Stimulated activated CD8-positive, alpha-beta memory T cell treated with anti-CD3 and anti-CD28 coated beads, Interleukin-7, amount 100 ng/mL, for 48 hours (primary cell): ENCODE measurements at places on chromosomes 2 and 18.

DNA sequence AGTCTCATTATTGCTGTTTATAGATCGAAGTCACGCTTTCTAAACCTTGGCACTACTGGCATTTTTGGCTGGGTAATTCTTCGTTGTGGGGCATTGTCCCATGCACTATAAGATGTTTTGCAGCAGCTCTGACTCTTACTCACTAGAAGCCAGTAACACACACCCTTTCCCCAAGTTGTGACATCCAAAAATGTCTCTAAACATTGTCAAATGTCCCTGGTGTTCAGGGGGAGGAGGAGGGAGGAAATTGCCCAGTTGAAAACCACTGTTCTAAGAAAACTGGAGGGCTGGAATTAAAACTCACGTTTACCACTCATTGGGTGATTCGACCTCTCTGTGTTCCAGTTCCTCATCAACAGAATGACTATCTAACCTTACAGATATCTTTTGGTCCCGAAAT is 115.7 kb upstream of the KLF7 start:
- no peak for DNase-seq

GRCh38 chr2:33670392-33670937 is 71.4 kb upstream of the FAM98A start:
- DNase-seq, result no peak

DNA sequence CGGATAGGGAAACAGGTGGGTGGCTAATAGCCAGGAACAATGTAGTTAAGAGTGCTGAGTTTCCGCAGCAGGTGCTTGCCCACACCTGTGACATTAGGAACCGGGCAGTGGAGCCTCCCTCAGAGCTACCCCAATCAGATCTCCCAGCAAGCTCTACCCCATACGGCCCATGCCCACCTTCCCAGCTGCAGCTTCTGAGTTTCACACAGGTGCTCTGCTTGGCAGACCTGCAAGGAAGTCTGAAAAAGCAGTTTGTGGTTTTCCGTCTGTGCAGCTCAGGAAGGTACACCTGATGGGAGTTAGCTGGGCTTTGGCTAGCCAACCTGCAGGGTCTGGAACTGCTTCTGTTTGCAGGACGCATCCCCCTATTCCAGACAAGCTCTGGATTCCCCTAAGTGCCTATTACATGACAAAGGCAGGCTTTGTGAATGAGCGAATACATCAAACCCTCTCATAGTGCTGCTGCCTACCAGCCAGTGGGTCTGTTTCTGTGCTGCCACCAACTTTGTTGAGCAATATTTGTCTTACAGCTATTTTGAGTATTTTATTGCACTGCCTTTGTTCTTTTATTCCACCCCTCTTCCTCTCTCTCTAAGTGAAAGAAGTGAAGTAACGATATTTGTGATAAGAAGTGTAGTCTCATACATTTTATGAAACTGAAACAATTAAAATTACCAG is 24.7 kb upstream of the CEP68 start:
- no peak for DNase-seq

GRCh38 chr2:237072067-237072931 is 13.4 kb upstream of the COPS8 start:
- DNase-seq, result no peak

DNA sequence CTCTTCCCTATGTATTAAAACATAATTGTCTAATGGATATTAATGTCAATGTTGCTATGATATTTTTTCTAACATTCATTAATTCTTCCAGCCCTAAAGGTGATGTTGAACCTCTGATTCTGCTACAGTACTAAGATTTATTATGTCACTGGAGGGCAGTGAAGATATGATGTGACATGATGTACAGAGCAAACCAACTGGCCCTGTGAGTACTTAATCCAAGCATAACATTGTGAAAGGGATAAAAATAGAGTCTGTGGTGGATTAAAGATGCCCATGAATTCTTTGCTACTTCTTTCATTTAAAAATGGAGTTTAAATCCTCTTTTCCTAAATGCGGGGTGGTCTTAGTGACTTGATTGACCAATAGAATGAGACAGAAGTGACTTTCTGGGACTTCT is 51.8 kb downstream of the IL1R2 start:
- no peak for DNase-seq

DNA sequence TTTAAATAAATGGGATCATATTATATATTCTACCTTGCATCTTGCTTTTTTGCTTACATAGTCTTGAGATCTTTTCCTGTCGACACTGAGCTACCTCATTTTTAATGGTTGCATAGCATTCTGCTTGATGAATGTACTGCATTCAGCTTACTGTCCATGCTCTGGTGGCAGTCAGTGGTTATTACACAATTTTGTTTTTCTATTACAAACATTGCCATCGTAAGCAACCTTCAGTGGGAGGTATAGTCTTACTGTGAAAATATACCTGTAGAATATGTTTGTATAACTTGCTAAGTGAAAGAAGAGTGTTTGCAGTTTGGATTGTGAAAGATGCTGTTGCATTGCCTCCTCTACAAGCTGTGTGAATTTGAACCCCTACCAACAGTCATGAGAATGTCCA is 43.4 kb downstream of the UBXN4 start:
- DNase-seq, result no peak

GRCh38 chr2:39779341-39779851 is 338 bp upstream of the THUMPD2 start:
- DNase-seq, result no peak

DNA sequence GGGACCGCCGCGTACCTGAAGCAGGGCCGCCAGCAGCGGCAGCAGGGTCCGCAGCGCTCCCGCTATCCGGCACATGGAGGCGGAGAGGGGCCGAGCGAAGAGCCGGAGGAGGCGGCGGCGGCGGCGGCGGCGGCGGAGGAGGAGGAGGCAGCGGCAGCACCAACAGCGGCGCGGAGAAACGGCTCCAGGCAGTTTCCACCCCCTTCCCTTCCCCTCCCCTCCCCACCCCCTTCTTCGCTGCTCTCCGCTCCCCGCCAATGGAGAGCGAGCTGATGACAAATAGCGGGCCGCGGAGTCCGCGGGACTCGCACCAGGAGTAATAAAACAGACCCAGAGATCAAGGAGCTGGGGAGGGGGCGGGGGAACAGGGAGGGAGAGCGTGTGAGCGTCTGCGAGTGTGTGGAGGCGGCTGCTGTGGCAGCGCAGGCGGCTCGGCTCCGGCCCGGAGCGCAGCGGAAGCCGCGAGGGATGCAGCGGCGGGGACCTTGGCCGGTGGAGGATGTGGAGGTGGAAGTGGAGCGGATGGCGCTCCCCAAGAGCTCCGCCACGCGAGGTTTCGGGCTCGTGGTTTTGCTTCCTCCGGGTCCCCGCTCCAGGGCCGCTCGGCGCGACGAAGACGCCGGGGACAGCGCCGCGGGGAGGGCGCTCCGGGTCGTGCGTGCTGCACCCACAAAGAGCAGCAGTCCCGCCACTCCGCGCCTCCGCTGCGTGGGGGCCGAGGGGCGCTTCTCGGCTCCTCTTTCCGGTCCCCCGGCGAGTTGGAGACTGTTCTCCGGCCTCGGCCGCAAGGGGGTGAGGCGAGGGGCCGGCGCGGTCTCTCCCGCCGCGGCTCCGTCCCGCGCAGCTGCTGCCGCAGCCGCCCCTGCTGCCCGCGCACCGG is at the start of gene CDH2:
TSS of gene CDH2 (minus strand) at position 183 of the 880 bp plus-strand sequence. CDS start at position 75, 108 bp downstream.
- no peak for DNase-seq

GRCh38 chr2:130743278-130743677 is 12.1 kb upstream of the AMER3 start:
- DNase-seq, result no peak

GRCh38 chr18:48859311-48860268 is 91.2 kb downstream of the SMAD7 start:
- DNase-seq, result no peak

GRCh38 chr18:53660306-53660705 is 564.2 kb downstream of the MBD2 start:
- no peak for DNase-seq

- DNase-seq, result no peak
Observed at GRCh38 chr2:74894272-74894981, 60.5 kb downstream of the HK2 start.

- no peak for DNase-seq
Observed at GRCh38 chr2:2649109-2650072, 318.3 kb upstream of the MYT1L start.

DNA sequence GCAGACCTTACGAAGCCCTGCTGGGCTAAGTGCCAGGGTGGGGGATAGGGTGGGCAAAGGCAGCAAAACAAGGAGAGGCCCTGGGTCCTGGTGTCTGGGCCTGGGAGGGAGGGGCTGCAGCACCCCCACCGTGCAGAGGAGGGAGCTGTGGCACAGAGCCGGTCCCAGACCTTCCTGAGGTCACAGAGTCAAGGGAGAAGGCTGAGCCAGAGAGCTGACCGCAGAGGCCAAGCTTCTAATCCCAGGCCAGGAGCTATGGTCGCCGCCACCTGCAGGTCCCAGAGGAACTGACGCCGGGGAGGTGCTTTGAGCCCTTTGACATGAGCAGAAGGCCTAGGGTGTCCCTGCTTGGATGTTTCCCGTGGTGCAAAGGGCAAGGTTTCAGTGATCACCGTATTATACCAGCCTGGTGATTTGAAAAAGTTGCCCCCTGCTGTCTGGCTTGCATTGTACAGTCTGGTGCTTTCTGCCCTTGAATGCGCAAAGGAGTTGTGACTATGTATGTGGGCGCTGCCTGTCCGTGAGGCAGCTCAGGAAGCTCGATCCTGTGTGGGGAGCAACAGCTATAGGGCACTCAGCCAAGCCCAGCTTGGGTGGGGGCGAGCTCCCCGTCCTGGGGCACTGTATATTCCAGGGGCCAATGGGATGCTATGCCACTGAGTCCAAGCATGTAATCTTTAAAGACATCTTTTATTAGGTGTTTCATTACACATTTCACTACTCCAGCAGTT is 44.3 kb downstream of the EDAR start:
- no peak for DNase-seq

- DNase-seq, result no peak
Observed at GRCh38 chr18:67310826-67311225, 205.7 kb downstream of the DSEL start.

- no peak for DNase-seq
Observed at GRCh38 chr2:171136024-171136423, 24.7 kb downstream of the TLK1 start.

- no peak for DNase-seq
Observed at GRCh38 chr18:22045221-22045918, 124.0 kb upstream of the GATA6 start.

- DNase-seq, result no peak
Observed at GRCh38 chr2:147934881-147935620, 85.5 kb downstream of the ORC4 start.

DNA sequence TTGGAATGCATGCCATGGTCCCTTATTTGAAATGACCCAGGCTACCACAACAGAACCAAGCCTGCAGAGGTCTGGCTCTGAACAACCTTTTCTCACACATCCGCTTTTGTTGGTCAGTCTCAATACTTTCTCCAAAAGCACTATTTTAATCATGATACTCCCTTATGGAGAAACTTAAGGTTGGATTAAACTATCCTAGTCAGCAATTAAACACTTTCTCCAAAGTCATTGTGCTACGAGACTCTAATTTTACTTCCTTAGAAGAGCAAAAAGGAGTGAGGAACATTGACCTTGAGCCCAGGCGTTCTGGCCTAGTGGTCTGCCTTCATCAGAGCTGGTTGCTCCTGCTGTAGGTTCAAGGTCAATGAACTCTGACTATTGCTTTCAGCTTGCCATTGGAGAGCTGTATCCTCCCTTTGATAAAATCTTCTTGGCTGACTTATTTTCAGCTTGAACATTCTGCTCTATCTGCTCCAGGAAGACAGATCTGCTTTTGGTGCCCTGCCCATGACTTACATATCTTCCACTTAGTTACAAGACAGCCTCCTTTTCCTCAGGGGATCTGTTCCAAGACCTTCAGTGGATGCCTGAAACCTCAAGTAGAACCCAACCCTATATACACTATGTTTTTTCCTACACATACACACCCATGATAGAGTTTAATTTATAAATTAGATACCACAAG is 91.2 kb downstream of the NCKAP5 start:
- no peak for DNase-seq

- no peak for DNase-seq
Observed at GRCh38 chr2:197244349-197244748, 66.2 kb downstream of the ANKRD44 start.

GRCh38 chr2:206978746-206979145 is 39.4 kb downstream of the CPO start:
- no peak for DNase-seq

DNA sequence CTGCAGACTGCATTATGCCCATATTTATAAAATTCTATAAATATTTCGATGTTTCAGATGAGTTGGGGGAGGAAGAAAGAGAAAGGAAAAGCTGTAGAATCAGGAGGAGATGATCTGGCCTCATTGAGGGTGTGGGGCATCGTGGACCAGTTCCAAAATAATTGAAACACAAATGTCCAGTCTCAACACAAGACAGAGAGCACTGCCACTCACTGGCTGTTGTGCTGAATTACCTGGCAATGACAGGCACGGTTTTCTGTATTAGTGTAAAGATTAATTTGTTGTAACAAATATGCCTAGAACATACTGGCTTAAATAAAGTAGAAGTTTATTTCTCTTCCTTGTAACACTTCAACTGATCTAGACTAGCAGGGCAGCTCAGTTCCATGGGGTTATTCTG is 24.1 kb downstream of the POLE4 start:
- DNase-seq, result no peak

- no peak for DNase-seq
Observed at GRCh38 chr2:159192371-159192918, 94.1 kb downstream of the WDSUB1 start.

DNA sequence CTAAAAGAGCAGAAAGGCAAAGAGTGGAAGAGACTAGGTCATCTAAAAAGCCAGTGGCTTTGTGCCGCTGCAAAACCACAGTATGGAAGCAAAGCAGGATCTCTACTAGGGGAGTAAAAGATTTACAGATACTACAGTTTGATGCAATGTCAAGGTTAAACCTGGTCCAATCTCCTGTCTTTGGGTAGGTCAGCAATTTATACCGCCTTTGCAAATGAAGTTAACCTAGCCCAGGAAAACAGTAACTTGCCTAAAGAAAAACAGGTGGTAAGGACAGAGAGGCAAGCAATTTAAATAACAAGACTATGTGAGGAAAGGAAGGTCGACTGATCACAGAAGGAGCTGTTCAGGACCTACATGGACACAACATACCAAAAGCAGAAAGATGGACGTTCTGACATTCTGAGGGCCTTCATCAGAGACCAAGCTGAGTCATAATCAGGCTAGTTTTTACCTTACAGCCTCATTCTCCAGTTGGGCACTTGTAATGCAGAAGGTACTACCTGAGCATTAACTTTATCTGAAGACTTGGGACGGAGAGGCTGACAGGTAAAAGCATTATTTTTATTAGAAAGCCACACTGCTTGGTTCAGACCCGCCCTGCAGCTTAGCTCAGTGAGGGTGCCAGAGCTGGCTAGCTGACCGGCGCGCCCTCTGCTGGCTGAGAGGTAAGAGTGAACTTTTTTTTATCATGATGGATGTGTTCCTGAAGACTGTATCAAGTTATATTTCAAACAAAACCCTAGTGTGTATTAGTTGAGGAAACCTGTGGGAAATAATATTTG is 15.9 kb downstream of the CDKL4 start:
- DNase-seq, result no peak

- DNase-seq, result no peak
Observed at GRCh38 chr18:53795061-53795460, 429.4 kb downstream of the MBD2 start.

- no peak for DNase-seq
Observed at GRCh38 chr2:168700615-168701245, 101.7 kb upstream of the NOSTRIN start.

GRCh38 chr2:209456489-209456888 is 32.6 kb downstream of the MAP2 start:
- DNase-seq, result no peak

- no peak for DNase-seq
Observed at GRCh38 chr18:5058768-5059695, 138.0 kb downstream of the AKAIN1 start.

GRCh38 chr2:109185338-109185737 is 56.3 kb downstream of the SH3RF3 start:
- DNase-seq, result no peak
